NCI-H1930 (cell line): ENCODE measurements at places on chromosomes 5 and 9.

DNA sequence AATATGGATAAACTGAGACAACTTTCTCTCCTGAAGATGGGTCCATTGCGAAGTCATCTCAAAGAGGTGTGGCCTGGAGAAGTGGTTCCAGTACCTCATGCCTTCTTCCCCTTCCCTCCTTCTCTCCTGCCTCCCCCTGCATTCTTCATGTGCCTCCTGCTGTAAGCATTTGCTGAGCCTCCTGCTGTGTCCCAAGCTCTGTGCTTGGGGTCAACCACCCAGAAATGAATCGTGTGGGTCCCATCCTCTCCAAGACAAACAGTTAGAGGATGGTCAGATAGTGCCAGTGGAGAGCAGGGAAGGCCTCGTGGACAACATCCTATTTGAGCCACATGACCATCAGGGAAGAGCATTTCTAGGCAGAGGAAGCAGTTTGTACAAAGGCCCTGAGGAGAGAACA lies 53.5 kb downstream of the KCNIP1 start:
- no peak for DNase-seq

DNA sequence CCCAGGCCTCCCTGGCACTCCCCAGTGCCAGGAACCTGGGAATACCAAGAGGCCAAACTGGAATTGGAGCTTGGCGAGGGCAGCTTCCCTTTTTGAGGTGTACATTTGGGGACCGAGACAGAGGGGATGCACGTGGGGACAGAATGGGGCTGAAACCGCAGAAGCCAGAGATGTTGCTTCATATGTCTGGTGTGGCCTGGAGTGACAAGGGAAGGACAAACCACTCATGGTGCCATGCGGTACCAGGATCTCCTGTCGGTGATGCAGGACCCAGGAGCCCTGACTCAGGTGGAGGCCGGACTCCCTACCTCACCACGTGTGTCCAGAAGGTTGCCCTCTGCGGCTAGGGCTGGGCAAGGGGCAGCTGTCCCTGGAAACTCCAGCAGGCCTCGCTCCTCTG lies 4.0 kb upstream of the CSF2 start:
- no peak for DNase-seq

GRCh38 chr5:139638090-139638735 lies 9.9 kb upstream of the CXXC5 start:
- DNase-seq = peak; percentile 6

DNA sequence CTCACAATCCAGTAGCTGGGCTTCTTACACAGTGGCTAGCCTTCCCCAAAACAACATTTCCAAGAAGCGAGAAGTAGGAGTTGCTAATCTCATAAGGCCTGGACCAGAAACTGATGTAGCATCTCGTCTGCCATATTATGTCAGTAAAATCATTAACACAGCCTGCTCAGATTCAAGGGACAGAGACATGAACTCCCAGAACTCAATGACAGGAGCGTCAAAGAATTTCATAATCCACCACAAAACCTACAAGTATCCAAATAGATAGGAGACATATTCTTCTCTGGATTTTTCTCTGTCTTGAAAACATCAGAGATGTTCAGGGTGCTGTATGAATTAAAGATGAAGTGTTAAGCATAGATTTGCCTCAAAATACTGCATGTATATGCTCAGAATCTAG lies 457.6 kb upstream of the ACTBL2 start:
- no peak for DNase-seq

- no peak for DNase-seq
Observed at GRCh38 chr5:123449424-123449974, 26.3 kb upstream of the CEP120 start.

DNA sequence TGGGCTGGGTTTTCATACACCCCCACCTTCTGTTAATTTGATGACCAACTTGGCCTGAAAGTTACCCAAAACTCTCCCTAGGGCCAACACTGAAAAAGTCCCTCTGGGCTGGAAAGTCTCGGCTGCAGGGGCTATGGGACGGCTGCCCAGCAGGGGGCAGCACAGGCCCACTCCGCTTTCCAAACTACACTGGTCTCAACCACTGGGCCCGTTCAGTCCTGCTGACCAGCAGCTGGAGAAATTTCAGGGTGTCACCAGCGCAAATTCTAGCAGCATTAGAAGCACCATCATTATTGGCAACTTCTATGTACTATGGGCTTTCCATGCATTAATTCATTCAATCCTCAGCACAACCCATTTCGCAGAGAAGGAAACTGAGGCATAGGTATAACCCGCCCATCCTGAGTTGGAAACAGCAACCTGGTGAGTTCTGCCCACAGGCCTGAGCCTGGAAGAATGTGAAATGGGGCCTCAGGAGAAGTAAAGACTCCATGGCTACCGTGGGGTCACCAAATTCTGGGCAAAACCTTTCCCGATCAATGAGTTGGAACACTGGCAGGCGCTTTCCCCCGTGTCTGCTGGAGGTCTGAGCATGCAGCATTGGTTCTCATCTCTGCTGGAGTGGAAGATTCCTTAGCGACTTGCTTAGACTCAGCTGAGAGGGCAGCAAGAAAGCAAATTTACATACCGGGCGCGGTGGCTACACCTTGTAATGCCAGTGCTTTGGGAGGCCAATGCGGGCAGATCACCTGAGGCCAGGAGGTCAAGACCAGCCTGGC lies 9.7 kb downstream of the ORM2 start:
- no peak for DNase-seq

DNA sequence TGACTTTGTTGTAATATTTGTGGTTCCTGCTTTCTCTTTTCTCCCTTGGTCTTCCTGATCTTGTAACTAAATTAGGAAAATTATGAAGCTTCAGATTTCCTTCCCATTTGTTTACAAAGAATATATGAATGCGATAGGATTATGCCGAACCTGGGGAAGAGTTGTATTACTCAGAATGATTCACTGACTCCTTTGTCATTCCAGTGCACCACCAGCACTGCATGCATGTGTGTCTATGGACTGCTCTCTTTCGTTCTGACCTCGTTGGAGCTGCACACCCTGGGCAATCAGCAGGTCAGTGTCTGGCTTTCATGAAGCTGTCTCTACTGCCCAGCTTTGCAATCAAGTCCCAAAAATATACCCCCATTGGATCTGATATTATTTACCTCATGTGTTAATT lies 25.5 kb downstream of the NUP188 start:
- no peak for DNase-seq

DNA sequence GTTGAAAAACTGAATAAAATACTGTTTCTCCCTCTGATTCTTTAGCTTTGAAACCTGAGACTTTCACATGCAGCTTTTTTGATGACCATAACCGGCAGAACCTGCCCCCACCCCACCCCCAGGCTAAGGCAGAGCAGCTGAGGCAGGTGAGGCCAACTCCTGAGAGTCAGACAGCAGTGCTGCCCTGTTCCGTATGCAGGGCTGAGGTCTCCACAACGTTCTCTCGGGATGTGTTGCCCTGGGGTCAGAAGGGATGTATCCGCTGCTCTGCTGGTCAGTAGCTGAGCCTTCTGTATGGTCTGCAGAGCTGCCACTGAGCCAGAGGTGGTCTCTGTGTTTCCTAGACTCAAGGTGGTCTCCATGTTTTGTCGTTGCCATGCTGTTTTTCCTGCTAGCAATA lies 190.5 kb downstream of the AOPEP start:
- no peak for DNase-seq

DNA sequence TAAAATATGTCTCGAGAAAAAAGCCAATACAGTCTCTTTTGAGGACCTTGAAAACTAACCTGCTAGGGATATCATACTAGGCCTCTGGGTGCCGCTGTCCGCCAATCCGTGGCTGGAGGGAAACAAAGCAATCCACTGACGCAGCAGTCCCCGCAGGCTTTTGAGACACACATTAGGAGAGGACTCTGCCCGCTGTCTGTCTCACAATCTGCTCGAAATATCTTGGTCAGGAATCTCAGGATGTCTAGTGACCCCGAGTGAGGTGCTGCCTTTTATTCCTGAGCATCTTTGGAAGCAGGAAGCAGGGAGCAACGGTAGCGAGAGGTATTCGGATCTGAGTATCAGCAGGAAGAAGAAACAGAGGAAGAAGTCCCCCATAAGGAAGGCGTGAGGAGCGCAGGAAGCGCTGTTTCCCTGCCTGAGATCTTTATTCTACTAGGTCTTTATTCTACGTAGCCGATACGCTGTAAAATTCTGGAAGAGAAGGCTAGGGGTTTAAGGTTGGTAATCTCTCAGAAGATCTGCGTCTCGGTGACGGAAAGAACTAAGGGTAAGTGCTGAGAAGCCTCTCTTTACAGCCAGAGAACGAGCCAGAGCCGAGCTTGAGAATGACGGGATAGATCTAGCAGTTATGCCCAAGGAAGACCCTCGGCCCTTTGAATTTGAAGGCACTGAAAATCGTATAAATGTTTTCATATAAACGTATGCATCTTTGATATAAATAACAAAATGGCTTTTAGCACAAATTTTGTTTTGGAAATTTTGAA lies 4.0 kb upstream of the PCDHGA1 start:
- DNase-seq = peak; percentile 21

- DNase-seq = no peak
Observed at GRCh38 chr5:31711935-31712592, 73.1 kb downstream of the PDZD2 start.

DNA sequence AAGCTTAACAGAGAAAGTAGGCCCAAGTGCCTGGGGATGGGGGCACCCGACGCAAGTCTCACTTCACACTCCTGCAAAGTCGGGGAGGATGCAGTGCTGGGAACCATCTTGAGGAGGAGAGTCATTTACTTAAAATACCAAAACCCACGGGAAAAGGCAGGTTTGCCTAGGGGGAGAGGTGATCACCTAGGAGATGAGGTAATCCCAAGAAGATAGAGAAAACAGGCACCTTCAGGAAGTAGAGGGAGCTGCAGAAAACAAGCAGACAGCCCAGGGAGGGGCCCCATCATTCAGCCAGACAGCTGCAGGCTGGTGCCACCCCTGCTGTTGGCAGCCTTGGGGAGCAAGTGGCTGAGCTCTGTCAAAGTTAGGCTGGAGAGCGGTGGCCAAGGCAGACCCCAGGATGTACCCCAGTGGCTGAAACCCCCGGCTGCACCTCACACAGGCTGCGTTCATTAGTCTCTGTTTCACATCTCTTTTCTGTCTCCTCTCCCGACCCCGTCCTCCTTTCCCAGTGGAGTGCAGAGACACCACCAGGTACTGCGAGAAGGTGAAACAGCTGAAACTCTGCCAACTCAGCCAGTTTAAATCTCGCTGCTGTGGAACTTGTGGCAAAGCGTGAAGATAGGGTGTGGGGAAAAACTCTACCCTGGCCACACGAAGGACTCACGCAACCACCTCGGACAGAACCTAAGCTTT lies 124.9 kb downstream of the SAXO1 start:
- no peak for DNase-seq

DNA sequence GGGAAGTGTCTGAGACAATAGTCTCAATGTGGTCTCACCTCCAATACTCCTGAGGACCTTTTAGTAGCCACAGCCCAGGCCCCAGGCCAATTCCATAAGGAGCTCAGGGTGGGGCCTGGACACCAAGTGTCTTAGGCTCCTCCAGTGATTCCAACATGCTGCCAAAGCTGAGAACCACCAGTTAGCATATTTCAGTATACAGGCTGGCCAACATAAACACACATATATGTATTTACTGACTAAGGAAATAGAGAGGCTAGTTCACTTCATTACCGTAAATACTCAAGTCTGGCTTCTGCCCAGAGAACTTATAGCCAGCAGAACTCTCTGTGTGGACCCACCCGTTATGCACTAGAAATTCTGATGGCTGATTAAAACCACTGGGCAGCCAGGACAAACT lies 24.1 kb downstream of the S1PR3 start:
- no peak for DNase-seq

- no peak for DNase-seq
Observed at GRCh38 chr5:68348447-68349222, 133.1 kb downstream of the PIK3R1 start.

DNA sequence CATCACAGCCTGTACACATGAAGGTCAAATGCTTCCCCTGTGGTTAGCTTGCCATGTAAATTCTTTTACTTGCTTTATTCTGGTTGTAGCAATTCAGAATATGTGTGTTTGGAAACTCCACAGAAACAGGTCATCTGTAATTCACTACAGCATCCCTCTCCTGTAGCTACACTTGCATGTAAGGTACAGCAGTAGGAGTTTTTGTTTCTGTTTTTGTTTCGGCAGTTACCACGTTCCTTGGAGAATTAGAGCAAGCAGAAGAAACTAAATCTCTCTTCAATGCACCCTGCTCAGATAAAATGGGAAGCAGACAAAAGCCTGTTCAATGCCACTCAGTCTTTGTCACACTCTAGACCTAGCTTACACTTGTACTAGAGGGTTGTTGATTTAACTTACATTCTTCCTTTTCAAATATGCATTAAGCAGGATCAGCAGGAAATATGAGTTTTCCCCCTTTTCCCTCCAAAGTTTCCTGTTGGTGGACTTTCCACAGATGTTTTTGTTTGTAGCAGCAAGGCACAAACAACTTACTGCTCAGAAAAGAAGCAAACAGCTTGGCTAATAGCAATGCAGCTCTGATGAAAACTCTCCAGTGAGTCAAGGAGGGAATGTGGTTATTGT lies 80.9 kb downstream of the YIPF5 start:
- DNase-seq = no peak

DNA sequence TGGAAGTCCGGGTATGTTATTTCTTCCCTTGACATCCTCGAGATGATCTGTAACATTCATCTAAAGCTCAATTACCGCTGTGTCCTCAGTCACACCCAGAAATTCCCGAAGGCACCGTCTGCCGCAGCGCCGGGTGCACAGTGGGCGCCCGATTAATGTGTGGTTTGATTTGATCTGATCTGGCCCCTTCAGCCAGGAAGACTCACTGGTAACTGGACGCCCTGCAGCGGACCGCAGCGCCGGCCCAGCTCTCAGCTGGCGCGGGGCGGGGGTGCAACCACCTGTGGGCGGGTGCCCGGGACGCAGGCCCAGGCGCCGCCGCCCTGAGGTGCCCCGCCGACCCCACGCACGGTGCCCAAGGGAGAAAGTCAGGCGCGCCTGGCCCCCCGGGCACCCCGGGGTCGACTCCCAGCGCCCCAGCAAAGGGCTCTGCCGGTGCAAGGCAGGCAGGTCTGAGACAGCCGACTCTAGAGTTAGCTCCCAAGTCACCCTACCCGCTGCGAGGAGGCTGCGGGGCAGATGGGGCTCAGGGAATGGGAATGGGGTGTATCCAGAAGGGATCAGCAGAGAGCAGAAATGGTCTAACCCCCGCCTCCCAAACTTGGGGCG lies 1.7 kb downstream of the EPB41L4B start:
- no peak for DNase-seq

DNA sequence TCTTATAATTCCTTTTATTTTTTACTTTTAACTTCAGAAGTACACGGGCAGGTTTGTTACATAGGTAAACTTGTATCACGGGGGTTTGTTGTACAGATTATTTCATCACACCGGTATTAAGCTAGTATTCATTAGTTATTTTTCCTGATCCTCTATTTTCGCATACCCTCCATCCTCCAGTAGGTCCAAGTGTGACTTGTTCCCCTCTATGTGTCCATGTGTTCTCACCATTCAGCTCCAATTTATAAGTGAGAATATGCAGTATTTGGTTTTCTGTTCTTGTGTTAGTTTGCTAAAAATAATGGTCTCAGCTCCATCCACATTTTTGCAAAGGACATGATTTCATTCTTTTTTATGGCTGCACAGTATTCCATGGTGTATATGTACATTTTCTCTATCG lies 43.1 kb upstream of the IFNE start:
- DNase-seq = no peak

DNA sequence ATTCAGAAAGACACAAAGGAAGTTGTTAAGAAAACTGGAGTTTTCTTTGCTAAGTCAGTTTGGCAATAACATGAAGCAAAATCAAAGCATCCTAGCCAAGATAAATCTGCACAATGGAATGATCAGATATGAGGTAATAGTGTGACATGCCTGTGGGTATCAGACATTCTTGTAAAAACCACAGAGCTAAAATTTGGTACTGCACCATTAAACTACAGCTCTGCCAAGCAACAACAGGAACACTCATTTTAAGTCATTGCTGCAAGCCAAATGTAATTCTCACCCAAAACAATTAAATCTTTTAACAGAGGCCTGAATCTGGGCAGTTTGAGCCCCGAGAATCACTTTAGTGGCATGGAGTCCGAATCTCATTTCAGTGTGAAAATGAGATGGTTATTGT lies 96.6 kb downstream of the VCAN start:
- no peak for DNase-seq
